ENCODE measurements at places on chromosomes 2 and 18.

DNA sequence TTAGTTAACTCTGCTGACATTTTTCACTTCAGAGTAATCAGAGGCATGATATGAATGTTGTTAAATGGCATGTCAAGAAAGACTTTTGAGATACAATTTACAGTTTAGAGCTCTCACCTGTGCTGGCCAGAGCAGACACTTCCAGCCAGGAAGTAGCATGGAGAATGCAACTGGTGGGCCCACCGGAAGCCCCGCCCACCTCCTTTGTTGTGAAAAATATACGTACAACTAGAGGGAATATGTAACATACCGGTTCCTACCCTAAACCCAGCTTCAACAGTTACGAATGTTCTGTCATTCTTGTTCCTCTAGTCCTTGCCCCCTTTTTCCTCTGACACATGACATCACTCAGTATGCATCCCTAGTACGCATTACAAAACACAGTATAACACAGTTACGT lies 70.2 kb upstream of the ITM2C start:
- DNase-seq, result no peak

GRCh38 chr2:109410039-109410815 lies 203.5 kb downstream of the SEPTIN10 start:
- peak; percentile 14 for DNase-seq

DNA sequence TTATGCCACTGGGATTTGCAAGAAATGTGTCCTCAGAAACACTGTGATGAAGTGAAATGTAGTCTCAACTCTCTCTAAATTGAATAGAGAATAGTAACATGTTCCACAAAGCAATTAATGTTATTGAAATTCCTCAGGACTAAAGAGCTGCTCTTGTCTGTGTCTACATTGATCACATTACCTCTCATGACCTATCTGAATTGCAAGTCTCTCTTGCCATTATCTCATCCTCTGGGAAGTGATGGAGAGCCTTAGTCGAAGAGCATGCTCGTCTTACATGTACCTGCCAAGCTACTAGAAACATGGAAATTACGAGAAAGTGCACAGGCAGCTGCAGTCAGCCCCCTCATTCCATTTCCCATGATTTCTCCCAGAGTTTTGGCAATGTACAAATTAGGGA lies 561.1 kb upstream of the ZNF804A start:
- DNase-seq, result no peak

DNA sequence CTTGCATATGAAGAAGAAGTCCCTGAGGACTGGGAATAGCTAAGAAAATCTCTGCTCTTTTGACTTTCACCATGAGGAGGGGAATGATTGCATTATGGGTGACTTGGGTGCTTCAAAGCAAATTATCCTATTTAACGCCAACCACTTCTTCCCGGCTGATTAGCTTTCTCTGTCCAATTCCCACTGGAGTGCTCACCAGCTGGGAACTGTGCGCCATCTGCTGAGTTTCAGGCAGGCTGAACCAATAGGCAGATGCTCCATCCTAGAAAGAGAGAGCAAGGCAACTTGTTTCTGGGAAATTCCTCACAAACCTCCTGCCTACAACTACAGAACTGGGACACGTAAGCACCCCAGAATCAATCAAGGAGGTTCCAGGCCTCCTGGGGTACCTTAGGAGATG lies 49.4 kb downstream of the POLE4 start:
- DNase-seq, result no peak

GRCh38 chr2:232139786-232140562 lies 178.5 kb downstream of the DIS3L2 start:
- DNase-seq, result no peak

DNA sequence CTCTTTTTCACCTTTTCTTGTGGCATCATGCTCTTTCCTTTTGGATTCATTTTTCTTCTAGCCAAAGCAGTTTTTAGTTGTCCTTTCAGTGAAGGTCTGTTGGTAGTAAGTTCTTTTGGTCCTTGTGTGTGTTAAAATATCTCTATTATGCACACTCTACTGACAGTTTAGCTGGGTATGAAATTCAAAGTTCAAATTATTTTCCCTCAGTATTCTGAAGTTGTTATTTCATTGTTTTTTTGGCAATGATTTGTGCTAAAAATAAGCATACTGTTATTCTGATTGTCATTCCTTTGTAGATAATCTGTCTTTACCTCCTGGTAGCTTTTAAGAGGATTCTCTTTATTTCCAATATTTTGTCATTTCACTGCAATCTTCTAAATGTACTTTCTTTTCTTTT lies 53.1 kb upstream of the COX7A2L start:
- DNase-seq, result no peak

DNA sequence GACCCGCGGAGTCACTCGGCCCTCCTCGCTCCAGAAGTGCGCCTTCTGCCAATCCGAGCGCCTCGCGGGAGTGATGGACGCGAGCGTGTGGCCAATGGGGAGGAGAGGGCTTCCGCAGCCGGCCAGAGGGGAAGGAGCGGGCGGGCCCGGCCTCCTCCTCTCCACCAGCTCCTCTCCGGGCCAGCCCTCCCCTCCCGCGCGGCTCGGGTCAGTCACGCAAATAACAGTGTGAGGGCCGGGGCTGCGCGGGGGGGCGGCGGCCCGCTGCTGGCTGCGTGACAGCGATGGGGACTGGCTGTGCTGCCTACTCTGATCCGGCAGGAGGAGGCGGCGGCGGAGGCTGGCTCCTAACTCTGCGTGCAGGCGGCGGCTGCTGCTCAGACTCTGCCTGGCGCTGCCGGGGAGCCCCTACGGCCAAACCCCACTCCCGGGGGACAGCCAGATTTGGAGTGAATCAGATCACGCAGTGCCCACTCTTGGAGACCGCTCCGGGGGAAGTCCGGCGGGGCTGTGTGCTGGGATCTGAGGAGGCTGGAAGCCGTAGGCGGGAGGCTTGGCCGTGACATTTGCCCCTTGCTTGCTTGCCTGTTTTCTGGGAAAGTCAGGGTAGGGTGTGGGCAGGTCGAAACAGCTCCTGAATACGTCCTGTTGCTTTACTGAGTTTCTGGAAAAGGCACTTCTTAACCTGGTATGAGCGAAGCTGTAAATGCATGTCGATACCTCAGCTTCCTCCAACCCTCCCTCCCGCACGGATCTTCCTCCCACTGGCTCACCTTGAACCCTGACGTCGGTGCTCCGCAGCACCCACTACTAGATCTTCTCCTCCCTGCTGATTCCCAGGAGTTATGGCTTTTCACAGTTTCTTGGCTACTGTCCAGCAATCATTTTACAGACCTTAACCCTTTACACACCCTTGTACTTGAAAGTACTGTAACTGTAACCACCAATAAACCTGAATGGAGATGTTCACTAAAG lies 97.9 kb upstream of the SERTAD2 start:
- peak; percentile 89 for DNase-seq

DNA sequence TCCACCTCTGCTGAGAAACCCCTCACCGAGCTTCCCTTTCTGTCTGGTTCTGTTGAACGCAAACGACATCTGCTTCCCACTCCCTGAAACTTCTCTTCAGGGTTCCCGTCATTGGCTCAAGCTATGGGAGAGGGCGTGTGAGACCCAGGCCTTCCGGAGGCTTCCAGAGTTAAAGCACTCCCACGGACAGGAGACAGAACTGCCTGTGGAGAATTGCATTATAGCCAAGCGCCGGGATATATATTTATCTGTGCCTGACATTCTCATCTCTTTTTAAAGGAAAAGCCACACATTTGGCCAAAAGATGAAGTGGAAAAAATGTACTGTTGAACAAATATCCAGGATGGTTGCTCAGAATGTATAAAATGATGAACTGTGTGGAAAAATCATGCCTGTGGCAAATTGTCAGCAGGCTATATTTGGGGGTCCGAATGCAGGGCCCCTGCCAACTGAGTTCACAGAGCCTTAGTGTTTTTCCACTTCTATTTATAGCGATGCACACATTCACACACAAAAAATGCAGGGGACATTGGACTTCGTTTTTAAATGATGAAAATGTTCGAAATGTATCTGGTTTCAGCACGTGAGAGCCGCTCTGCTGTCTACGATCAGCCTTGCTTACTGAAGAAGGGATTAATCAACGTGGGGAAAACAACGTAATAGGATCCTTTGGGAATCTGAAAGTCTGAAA lies 59.5 kb downstream of the E2F6 start:
- DNase-seq, result no peak
